ENCODE measurements at places on chromosomes 3 and 15.
A peak's percentile ranks its signal among the peaks of the same experiment; 100 is the strongest.

DNA sequence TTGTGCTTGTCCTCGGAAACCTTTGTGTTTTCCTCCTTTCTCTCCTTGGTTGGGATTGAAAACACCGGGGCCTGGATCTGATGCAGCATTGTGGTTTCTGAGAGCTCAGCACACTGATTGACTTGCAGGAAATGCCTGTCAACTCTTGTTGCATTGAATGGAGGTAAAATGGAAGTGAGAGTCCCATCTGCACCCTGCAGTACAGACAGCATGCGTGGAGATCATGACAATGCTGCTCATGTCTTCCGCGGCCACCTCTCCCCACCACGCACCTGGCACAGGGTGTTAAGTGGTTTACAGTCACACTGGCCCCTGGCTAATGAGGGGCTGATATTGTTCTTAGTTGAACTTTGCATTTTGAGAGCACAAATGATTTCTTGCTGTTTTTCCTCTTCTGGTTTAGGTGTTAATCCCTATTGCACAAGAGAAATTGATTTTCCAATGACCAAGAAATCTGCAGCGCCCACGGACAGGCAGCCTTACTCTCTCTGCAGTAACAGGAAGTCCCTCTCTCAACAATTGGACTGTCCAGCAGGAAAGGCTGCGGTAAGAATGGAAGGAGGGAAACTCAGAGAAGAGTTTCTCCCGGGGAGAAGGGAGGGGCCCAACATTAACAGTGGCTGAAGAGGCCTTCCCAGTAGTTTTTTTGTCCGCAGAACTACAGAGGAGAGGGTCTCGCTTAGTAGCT is 58.5 kb downstream of the STARD5 start:
- no peak for DNase-seq

GRCh38 chr3:136838641-136839555 is 20.0 kb downstream of the SLC35G2 start:
- DNase-seq = no peak

DNA sequence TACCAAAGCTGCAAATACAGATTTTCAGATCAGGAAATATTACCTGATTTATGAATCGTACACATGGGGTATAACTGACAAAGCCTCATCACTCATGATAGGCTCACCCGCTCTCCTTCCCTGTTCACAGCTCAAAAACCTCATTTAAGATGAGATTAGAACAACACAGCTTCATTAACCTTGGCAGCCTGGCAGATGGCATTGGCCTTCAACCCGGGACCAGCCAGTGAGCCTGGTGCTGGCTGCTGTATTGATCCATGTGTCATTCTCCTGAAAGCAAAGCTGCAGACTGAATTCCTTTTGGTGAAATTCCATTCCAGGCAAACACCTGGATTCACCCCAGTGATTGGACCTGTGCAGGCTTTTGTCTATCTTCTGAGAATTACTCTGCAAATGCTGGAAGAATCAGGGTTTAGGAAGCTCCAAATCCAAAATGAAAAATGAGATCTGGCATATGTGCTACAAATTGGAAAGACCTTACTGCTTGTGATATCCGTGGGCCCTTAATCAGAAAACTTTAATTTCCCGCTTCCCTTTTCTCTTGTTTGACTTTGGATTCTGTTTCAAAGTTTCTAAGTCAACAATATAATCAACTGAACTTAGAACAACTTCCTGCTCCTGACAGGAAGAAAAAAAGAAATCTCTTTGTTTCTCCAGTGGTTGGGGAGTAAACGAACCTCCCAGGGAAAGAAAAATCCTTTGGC is 189.1 kb upstream of the KBTBD8 start:
- no peak for DNase-seq

- no peak for DNase-seq
Measured at GRCh38 chr15:79041601-79042168, 48.9 kb downstream of the RASGRF1 start.

GRCh38 chr3:9715136-9715535 is 11.5 kb downstream of the CPNE9 start:
- DNase-seq = peak; percentile 73

- DNase-seq = no peak
Measured at GRCh38 chr3:67389176-67389575, 265.2 kb downstream of the SUCLG2 start.

DNA sequence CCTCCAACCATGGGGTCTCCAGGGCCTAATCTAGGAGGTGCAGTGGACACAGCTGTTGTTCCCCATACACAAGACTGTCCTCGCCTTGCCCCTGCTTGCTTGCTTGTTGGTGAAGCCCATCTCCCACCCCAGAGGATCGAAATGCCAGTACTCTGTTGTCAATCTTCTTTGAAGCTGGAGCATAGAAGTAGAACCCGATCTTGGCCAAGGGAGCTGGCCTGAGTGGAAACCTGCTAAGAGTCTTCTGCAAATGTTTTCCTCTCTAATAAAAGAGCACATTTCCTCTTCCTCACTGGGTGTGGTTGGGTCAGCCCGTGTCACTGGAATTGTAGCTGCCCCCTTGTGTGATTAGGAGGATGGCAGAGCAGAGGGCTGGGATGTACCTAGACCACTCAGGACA is 85.4 kb downstream of the HES1 start:
- no peak for DNase-seq

DNA sequence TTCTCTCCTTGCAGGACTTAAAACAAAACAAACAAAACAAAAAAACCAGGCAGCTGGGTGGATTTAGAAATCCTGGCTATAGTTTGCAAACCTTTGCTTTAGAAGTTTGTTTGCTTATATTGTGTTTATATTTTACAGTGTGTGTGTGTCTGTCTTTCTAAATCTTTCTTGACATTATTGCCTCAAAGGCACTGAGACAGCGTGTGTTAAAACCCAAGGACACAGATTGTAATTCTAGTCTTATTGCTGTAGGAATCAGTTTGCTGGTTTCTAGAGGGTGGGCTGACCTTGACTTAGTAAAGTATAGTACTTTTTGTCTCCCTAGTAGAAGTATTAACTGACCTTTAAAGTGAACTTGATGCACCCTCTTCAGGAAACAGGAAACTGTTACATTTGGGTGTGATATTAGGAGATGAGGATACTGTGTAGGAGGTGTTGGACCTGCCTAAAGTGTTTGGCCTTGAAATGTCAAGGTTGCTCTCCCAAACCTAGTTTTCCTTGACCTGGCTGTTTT is 71.0 kb downstream of the TCF12 start:
- no peak for DNase-seq

DNA sequence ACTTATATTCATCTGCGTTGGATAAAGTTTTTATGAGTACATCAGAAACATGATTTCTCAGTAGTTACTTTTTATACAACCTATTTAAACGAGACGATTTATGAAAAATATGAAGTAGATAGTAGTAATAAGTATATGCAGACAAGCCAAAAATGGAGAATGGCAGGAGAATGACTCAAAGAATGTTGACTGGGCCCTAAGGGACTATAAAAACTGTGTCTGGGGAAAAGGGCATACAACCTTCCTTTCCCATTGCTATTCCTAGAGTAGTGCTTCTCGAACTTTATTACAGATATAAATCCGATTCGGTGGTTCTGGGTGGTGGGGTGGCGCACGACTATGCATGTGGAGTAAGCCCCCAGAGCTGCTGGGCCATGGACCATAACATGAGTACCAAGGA is 558.5 kb downstream of the FOXP1 start:
- no peak for DNase-seq

GRCh38 chr3:161821591-161821990 is 325.0 kb downstream of the OTOL1 start:
- DNase-seq = no peak

GRCh38 chr15:68782589-68783161 is 38.0 kb downstream of the ANP32A start:
- DNase-seq = peak; percentile 16

- DNase-seq = no peak
Measured at GRCh38 chr15:68704496-68705021, 116.1 kb downstream of the ANP32A start.

DNA sequence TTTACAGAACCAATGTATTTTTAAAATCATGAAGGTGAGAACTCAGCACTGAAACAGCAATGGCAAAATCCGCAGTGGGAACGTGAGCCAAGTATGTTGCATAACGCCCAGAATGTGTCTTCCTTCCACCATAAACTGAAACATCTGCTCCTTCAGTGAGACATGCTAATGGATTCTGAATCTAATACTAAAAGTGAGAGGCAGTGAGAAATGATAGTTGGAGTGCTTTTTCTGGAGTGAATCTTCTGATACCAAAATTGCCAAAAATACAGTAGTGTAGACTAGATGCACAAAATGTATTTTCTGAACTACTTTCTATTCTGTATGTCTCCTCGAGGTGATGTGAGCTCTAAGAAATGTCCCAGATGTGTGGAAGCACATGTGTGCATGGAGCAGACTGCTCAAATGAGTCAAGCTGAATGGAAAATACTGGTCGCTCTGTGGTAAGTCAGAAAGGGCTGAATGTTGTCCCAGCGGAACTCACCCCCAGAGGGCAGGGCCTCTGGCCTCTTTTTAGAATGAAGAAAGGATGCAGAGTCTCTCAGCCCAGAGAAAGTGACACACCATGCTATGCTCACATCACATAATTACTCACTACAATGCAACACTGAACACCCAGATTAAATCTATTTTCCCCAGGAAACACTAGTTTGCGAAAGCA is 73.0 kb downstream of the ATP10A start:
- no peak for DNase-seq

DNA sequence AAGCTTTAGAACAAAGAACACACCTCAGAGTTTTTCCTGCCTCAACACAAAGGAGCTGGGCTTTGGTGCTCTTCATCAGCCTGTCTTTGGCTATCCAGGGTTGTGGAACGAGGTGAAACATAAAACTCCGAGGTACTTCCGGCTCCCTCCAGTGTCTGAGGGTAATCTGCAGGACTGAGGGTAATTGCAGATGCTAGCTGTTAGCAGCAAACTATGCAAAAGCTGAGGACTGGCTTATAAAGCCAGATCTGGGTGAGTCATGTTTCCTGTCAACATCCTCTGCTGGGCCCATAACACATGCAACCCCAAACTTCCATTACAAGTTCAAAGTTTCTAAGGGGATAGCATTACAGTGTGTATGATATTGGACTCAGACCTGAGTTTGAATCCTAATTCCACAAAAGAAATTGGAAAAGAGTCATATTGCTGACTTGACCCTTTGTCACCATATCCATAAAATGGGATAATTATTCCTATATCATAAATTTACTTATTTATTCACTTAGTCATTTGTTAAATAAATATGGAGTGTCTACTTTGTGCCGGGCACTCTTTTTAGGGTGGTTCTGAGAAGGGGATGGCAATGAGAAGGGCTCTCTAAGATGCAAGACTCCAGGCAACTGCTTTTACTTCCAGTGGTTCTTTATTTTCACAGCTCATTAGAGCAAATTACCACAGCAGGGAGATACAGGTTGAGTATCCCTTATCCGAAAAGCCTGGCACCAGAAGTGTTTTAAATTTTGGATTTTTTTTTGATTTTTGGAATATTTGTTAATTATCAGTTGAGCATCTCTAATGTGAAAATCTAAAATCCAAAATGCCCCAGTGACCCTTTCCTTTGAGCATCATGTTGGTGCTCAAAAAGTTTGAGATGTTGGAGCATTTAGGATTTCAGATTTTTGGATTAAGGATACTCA is 9.5 kb upstream of the TRIM69 start:
- peak; percentile 53 for DNase-seq

DNA sequence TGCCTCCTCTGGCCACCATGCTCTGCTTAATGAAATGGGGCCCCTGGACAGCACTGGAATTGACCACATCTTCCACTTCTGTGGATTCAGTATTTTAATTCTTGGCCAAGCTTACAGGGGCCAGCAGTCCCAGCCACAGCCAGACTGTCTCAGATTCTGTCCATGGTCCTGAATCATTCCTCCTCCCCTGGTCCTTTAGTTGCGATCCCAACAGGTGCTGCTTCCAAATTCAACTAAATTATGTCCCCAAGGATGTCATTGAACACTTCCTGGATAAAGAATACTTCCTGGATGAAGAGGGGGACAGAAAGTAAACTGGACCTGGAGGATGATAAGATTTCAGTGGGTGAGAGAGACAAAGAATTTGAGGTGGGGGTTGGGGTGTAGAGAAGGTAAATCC is 111.1 kb upstream of the FOXB1 start:
- peak; percentile 46 for DNase-seq

- DNase-seq = peak; percentile 36
Measured at GRCh38 chr15:26325495-26325894, 447.4 kb downstream of the GABRB3 start.

GRCh38 chr15:99732124-99732750 is 1.0 kb downstream of the LYSMD4 start:
- no peak for DNase-seq

DNA sequence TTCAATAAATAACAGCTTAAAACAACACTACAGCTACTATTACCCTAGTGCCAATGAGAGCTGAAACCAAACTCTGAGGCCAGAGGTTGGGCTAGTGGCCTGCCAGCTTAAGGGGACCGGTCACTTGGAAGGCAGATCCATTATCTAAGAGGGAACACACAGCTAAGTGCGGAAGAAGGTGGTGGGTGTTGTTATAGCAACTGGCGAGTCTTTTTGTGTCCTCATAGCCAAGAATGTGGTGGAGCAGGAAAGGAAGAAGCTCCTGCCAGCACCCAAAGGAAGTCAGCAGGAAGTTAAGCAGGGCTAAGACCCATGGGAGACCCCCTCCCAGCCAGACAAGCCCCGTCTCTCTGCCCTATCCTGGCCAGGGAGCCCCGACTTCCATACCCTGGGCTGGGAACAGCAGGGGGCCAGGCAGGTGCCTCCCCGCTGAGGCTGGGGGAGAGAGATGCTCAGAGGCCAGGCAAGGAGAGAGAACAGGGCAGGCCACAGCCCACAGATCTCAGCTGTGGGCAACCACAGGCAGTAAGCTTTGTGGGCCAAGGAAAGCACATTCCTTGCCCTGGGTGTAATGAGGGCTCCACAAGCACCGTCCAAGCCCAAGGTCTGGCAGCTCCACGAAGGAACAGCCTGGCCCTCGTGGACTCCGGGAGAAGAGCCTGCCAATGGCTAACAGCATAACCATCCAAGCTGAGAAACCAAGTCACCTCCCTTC is 34.0 kb upstream of the HRH1 start:
- no peak for DNase-seq

GRCh38 chr15:73939138-73939537 is 12.9 kb downstream of the LOXL1 start:
- no peak for DNase-seq

DNA sequence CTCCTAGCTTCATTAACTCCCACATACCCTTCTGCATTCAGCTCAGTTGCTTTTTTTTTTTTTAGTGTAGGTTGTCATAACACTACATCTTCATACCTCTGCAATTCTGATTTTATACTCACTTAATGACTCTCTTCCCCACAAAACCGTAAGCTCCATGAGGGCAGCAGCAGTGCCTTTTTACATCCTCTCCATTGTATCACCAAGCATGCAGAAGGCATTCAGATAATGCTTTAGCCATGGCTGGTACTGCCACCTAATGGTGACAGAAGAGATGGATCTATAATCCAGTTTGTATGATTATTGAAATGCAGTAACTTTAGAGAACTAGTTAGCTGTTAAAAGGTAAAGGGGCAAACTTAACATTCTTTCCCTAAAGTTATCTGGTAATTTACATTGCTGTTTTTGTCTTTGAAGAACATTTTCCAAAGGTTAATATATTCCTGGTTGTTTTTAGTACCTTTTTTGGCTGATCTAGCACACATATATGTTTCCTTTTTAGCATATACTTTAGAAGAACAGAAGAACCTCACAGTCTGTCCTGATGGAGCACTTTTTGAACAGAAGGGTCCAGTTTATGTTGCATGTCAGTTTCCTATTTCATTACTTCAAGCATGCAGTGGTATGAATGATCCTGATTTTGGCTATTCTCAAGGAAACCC is 36.8 kb downstream of the ATP1B3 start:
- no peak for DNase-seq

Data from H9 (cell line).